ENCODE measurements at places on chromosomes 6 and 20. TPM values are rescaled to one million over a fixed set of nuclear protein-coding genes. Genes with fewer than 3 reads are reported as not detected.

- DNase-seq: no peak
These were observed 21.7 kb downstream of the BMP7 start for GRCh38 chr20:57244627-57245214.

OVOL2 gene
- total RNA-seq: not detected

ZNF165 gene
- total RNA-seq: 1.2 TPM

PBOV1 gene
- total RNA-seq: not detected

GRCh38 chr6:3669916-3670315, 81.6 kb downstream of the PXDC1 start:
- no peak for DNase-seq

GRCh38 chr6:99032396-99032795, 84.7 kb upstream of the FBXL4 start:
- no peak for DNase-seq

DNA sequence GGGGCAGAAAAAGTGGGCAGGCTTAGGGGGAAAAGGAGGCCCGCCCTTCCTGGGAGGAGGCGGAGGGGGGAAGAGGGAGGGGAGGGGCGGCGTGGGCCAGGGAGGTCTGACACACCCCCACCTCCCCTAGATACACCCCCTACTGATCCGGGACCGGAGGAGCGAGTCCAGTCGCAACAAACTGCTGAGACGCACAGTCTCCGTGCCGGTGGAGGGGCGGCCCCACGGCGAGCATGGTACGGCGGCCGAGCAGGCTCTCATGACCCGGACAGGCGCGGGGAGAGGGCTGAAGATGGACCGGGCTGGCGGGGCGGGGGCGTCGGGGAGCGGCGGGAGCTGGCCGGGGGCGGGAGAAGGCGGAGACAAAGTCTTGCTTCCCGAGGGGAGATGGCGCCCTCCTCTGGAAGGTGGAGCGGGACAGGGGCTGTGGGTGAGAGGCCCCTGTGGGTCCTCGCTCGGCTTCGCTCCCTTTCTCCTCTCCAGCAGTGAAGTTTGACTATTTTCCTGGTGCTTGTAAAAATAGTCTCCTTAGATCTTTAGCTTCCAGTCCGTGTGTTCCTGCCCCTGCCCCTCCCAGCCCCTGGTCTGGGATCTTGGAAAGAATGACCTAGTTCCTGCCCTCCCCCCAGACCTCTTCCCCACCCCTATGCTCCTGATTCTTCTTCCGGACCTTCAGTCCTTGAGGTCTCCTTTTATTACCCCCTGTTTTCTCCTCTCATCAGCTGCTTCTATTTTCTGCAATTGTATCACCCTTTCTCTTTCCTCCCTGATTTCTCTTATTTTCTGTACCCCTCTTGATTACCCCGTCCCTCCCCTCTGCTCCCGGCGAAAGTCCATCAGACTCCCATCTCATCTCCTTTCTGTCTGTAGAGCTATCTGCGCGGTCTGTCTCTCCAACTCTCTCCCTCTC, 6.1 kb downstream of the SYNGAP1 start:
- DNase-seq: peak; percentile 99
